HuH-7.5 (cell line): ENCODE measurements at places on chromosomes 7 and 10.
A peak's percentile ranks its signal among the peaks of the same experiment; 100 is the strongest.

- peak; percentile 97 for DNase-seq
These were observed 17.5 kb downstream of the ATP6V1F start for GRCh38 chr7:128879939-128880746.

DNA sequence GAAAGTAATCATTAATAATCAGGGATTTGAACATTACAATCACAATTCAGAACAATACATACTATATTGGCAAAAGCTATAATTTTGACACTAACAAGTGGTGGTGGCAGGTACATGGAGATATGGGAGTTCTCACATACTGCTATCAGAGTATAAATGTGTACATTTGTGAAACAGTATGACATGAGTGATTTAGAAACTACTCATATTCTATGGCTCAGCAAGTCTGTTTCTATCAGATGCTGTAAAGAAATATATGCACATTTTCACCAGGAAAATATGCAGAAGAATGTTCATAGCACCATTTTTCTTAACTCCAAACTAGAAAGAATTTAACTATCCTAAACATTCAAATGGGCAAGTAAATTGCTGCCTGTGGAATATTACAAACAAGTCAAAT, 620.0 kb downstream of the SH2D4B start:
- DNase-seq, result no peak

DNA sequence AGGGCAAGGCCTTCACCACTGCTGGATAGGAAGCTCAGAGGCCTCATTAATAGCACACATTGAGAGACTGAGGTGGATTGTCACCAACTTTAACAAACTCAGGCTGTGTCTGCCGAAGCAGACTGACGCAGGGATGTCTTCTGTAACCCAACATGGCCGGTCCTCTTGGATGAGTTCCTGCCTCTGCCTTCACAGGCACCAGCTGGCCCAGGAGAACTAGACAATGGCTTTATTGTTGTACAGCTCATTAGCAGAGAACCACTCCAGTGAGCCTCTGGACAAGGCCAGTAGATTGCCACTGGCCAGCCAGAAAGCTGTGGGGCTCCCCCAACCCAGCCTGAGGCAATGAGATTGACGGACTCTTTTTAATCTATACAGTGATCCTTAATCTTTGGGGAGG, 9.4 kb downstream of the NODAL start:
- no peak for DNase-seq

GRCh38 chr7:111853201-111853990, 291.1 kb upstream of the IMMP2L start:
- no peak for DNase-seq

GRCh38 chr7:30977222-30977621, 13.5 kb downstream of the GHRHR start:
- DNase-seq, result no peak

- DNase-seq, result no peak
These were observed 23.5 kb upstream of the GPR146 start for GRCh38 chr7:1020849-1021251.

DNA sequence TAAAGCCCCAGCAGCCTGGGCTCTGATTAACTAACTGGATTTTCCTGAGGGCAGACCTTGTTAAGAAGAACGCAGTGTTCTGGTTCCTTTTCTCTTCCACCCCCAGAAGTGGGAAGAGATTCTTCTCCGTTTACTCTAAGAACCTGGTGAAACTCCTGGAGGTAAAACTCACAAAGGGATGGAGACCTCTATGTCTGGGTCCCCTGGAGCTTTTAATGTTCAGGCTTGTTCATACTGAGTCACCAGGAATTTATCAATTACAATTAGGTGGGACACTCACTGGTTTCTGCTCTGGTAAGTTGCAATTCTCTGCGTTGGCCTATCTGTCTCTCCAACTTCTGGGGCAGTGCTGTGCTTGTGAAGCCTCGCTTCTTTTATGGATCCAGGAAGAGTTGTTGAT, 73.3 kb upstream of the CACNB2 start:
- no peak for DNase-seq

DNA sequence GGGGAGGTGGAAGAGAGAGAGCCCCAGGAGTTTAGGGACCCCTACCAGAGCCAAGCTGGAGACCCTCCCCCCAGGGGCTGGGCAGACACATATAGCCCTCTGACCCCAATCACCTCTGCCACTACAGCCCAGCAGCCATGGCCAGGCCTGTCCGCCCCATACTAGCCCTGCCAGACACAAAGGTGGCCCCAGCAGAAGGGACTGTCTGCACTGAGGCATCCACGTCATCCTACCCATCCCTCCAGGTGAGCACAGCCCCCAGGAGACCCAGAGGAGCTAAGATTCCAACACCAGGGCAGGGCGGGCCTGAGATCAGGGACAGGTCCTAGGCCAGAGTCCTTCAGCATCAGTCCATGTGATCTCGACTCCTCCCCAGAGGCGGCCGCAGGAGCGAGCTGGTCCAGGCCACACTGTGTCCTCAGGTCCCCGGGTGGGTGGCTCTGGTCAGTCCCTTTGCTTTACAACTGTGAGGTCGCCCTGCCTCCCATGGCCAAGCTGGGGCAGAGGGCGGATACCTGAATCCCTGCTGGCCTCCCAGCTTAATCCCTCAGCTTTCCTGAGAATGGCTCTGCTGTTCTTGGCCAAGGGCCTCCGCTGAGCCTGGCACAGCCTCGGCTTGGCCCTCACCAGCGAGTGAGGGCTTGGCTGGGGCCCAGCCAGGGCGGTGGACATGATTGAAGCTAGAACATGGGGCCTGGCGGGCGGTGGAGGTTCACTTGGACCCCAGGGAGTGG, 14.3 kb upstream of the ELN start:
- DNase-seq, result no peak

DNA sequence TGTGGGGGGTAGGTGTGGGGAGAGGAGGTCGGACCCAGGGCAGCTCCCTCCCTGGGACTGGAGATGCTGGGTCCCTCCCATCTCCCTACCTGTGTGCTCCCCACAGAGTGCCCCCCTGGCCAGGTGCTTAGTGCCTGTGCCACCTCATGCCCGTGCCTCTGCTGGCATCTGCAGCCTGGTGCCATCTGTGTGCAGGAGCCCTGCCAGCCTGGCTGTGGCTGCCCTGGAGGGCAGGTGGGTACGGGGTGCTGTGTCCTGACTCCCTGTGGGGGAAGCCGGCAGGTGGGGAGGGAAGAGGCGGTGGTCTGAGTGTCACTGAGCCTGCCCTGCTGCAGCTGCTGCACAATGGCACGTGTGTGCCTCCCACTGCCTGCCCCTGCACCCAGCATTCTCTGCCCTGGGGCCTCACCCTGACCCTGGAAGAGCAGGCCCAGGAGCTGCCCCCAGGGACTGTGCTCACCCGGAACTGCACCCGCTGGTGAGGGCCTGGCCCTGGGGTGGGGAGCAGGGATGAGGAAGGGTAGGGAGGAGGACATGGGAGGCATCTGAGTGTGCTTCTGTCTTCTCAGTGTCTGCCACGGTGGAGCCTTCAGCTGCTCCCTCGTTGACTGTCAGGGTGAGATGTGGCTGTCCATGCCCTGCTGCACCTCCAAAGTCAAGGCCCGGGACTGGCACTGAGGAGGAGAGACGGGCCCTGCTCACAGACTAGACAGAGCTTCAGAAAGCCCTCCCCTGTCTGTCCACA, 11.7 kb upstream of the ZNF862 start:
- no peak for DNase-seq

DNA sequence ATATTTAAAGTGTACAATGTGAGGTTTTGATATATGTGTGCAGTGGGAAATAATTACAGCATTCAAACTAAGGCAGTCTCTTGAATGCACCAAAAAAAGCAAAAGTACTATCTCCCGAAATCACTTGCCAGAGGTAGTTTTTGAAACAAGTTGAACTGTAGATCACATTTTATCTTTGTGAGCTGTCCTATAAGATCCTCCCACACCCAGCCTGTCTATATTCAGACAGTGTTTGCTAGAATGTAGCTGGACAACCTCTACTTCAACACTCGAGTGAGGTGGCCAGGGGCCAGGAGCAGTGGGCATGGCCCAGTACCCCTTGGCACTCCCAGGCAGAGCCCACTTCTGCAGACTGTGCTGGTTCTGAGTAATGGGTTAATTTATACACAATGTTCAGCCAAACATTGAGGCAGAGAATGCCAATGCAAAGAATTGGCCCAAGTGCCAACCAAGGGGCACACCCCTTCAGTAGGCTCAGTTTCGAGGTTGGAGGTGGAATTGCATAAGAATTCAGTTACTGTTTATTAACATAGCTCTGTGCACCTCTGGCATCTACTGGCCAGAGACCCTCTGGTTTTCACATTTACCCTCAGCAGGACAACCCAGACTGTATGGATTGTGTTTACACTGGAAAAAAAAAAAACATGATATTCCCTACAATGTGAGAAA, 70.5 kb downstream of the AHR start:
- DNase-seq, result no peak

DNA sequence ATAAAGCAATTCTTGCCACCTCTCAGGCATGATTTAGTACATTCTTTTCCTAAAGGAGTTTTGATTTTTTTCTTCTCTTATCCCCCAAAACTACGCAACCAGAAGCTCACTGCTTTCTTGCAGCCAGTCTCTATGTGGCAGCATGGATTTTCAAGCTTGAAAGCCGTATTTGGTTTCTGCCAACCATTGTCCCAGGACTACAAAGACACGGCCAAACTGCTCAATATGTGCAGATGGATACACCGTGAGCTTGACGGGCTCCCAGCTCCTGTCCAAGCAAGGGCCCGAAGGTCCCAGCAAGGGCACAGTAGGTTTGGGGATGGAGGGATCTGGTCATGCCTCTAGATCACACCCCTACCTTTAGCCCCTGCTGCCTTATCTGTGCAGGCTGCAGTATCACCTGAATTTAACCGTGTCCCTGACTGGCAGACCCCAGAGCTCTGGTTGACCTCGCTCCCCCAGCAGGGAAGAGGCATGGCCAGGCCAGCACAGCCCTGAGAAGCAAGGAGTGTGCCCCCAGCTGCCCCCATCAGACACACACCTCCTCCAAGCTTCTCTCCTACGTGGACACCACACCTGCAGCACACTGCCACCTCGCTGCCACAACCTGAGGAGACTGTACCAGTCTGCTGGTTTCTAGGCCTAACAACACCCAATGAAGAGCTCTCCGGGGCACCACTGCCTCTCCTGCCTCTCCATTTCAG, 86.8 kb downstream of the COBL start:
- DNase-seq, result no peak

- DNase-seq, result no peak
These were observed 24.2 kb downstream of the AFAP1L2 start for GRCh38 chr10:114380060-114380459.

DNA sequence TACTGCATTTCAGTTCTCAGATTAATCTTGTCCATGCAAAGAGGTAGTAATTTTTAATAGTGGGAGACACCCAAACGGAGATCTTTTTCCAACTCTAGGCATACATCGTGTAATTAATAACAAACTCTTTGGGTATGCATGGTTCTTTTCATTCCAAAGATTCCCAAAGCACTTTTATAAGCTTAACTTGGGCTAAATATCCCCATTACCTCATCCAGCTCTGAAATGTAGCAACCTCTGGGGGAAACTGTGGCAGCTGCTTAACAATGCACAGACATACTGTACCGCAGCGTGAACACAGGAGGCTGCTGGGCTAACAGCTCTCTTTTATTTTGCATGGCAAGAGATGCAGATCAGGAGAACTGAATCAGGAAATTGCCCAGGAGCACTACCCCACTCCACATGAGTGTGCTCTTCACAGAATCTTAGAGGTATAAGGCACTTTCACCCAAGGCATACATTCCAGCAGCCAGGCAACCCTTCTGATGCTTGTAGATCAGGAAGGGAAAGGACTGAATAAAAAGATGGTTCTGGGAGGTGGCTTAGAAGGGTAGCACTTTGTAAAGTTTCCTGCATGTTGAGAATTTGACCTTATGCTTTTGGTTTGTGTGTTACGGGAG, 114.4 kb upstream of the GLI3 start:
- DNase-seq, result no peak
